ENCODE measurements at places on chromosomes 6 and 20. TPM values are rescaled to one million over a fixed set of nuclear protein-coding genes. Genes with fewer than 3 reads are reported as not detected.

The LINC00237 gene
- not detected for total RNA-seq

The NECAB3 gene
- 22.5 TPM for total RNA-seq

The SH3BGRL2 gene
- 24.1 TPM for total RNA-seq

The HDGFL1 gene
- not detected for total RNA-seq

The MOXD1 gene
- total RNA-seq, result 2.2 TPM

The SIRPB2 gene
- 25.5 TPM for total RNA-seq

The OPRL1 gene
- total RNA-seq, result 1.3 TPM

The ARMC12 gene
- total RNA-seq, result 0.58 TPM

The ZBTB22 gene
- total RNA-seq, result 12.1 TPM

The KCNQ5 gene
- not detected for total RNA-seq

Data from mesenteric fat pad (tissue), 1 donor.